ENCODE measurements at places on chromosomes 11 and 22.

- DNase-seq: peak; percentile 86
Observed at GRCh38 chr11:67053896-67054329, 2.7 kb upstream of the RHOD start.

GRCh38 chr11:75509020-75509720 lies 16.6 kb downstream of the GDPD5 start:
- DNase-seq: peak; percentile 28

DNA sequence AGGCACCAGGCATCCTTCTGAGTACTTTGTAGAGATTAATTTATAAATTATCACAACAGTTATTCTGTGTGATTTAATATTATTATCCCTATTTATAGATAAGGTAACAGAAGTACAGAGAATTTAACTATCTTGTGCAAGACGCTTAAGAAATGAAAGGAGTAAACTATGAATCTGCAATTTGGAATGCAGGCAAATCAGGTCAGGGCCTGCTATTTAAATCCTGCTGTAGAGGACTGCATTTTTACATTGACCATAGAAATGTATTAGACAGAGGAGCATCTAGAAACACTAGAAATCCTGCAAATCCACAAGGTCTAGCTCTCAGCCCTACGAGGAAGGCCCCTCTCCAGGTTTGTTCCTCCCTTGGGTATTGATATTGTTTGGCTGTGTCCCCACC lies 336.2 kb downstream of the ETS1 start:
- DNase-seq: no peak

GRCh38 chr11:108221911-108222573 lies 396 bp downstream of the NPAT start:
- DNase-seq: no peak

GRCh38 chr22:22810018-22810427 lies 77.6 kb upstream of the IGLL5 start:
- peak; percentile 66 for DNase-seq

- no peak for DNase-seq
Observed at GRCh38 chr22:27270818-27271510, 530.6 kb downstream of the MN1 start.

GRCh38 chr11:9663699-9664275 lies at the start of gene SWAP70:
Gene SWAP70, plus strand, starts transcription at chr11:9664077. Its CDS starts 103 bp downstream, at chr11:9664180.
- DNase-seq: peak; percentile 87

DNA sequence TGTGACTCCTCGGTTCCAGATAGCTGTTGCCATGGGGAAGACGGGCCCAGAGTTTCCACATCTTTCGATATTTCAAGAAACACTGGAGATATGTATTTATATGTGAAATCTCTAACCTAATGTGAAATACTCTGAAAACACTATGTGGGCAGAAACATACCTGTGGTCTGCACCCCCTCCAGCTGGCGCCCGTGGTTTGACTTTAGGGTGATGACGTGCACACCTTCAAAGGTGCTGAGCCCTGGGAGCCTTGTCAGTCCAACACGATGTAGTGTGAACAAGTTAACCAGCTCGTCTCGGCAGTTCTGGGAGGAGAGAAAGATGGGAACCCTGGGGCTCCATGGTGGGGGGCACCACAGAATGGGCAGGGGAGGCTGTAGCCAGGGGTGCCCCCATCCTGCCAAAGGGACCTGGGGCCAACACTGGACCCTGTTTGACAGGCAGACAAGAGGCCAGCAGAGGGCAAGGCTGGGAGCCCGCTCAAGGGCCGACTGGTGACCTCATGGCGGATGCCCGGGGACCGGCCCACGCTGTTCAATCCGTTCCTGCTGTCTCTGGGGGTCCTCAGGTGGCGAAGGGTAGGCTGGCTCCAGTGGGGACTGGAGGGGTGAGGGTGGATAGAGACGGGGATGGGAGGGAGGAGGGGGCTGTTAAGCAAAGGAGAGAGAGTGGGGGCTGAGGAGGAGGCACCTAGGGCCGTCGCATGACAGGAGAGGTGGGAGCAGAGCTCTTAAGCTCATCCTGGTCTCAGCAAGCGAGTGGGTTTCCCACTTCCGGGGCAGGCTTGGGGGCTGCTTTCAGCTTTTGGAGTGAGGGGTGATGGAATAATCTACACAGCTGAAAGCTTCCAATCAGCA lies 43.8 kb downstream of the TRIOBP start:
- DNase-seq: peak; percentile 17

DNA sequence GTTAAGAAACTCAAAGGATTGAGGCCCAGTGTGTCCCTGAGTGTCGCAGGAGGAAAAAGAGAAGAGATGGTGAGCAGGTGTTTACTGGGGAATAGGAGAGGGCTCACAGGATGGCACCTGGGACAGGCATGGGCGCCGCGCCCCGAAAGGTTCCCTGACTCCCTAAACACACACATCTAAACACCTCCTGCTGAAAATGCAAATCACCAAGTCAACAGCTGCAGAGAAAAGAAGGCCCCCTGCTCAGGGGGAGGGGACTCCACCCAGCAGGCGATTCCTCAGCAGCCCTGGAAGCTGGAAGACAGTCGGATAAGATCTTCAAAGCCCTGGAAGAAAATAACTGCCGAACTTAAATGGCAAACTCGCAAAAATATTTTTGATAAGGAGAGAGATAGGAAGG lies 377.2 kb downstream of the BRD1 start:
- DNase-seq: no peak

DNA sequence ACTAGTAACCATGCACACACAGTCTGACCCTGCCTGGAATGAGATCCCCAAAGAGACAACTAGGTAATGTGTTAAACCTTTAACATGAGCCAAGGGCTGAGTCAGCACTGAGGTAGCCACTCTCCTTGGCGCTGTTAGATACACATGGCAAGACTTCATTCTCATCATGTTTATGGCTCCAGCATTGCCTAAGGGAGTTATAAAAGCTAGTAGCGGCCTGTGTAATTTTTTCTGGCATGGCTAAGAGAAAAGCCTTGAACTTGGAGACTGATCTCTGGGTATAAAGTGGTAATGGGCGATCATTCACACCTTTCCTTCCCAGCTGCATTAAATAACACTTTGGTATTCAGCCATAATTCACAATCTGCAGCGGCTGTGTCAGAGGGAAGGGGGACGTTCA lies 779.7 kb upstream of the LRRC4C start:
- DNase-seq: no peak

GRCh38 chr11:26997378-26997777 lies 3.5 kb downstream of the FIBIN start:
- no peak for DNase-seq

- DNase-seq: no peak
Observed at GRCh38 chr11:629237-629583, 2.2 kb upstream of the SCT start.

DNA sequence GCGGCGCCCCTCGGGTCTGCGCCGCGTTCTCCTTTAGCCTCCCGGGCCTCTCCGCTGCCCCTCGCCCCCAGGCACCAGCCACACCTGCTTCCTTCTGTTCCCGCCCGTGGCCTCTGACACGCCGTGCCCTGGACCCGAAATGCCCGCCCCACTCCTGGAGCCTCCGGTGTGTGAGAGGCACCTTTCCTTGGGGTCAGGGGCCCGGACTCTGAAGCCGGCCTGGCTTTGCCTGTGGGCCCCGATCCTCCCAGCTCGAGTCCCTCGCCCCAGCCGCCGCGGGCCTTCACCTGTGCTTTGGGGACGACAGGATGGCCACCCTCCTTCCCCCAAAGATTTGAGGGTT lies 661 bp upstream of the CDPF1 start:
- peak; percentile 48 for DNase-seq

DNA sequence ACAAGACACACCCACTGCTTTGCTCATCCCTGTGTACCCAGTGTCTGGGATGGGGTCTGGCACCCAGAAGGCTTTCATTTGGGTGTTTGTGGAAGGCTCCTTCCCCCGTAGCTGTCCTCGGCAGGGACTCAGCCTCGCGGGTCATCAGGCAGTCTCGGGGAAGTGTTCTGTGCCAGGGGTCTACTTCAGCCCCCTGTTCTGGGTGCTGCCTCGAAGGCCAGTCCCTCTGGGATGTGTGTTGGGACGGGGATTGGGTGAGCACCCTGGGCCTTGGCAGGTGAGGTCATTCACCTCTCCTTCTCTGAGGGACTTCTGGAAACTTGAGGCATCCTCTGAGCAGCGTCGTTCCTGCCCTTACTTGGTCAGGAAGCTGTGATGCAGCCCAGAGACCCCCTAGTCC lies 65.5 kb downstream of the RPUSD4 start:
- peak; percentile 64 for DNase-seq

Data from DMS53 (cell line).